ENCODE measurements at places on chromosomes 6 and 20.

DNA sequence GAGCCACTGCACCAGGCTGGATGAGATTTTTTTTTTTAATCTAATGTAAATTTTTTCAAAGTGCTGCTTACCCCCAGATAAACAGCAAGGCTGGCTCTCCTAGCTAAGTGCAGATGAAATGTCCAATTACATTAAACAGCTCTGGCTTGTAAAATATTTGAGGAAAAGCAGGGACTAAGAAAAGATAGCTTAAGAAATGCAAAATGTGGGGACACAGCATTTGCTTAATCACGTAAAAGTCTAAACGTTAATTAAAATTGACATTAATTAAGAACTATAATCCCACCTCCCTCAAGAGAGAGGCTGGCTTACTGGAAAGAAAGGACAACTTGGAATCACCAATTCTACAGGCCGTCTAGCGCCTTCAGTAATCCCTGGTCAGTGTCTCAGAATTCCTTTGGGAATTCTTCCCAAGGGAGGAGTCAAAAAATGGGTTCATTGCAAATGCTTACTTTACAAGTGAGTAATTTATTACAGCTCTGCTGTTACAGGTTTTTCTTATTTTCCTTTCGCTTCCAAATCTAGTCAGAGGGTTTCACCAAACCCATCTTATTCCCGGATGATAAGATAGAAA lies 13.6 kb upstream of the MARCKS start:
- no peak for DNase-seq

DNA sequence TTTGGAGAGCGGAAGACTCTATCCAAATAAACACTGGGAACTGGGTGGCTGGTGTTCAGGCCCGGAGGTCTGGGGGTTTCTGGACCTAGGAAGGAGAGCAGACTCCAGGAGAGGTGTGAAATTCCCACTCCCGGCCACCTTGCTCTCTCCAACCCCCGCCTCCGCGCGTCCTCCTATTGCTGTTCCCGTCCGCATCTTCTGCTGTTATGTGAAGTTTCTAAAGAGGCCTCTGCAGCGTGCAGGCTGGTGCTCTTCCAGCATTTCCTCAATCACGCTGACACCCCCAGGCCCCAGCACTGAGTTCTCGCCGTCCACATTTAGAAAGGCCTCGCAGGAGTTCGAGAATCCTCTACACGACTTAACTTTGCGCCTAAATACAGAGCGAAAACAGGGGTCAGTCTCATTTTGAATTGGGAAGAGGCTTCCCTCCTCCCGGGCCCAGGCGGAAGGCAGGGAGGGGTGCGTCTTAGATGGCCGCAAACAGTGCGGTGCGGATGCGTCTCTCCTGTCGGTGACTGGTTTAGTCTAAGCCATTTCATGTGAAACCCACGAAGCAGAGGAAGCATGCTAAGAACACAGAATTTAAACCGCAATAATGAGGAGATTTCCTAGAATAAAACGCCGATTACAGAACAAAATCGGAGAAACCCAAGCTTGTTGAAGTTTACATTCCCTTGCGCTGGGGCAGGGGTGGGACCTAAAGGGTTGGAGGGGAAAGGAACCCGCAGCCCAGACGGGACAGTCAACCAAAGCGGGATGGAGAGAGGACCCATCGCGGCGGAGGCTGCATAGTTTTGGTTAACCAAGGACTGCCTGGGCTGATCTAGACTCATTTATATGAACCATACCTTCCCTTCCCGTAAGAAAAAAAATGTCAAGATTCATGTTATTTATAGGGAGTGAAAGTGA lies 4.0 kb upstream of the FOXF2 start:
- no peak for DNase-seq

- no peak for DNase-seq
Observed at GRCh38 chr6:10585209-10585845, 64.2 kb downstream of the GCNT2 start.

- DNase-seq, result no peak
Observed at GRCh38 chr6:124881898-124882578, 80.2 kb upstream of the RNF217 start.

DNA sequence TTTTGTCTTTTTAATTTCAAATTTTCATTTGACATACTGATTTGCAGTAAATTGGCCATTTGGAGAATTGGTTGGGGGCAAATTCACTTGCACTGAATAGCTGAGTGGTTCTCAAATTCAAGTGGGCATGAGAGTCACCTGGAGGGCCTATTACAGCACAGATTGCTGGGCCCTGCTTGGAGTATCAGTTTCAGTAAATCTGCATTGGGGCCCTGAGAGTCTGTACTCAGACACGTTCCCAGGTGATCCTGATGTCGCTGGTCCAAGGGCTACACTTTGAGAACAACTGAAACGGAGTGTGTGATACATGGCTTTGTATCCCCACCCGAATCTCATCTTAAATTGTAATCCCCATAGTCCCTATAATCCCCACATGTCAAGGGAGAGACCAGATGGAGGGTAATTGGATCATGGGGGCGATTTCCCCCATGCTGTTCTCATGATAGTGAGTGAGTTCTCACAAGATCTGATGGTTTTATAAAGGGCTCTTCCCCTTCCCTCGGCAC lies 115.9 kb downstream of the KLHL32 start:
- DNase-seq, result no peak

DNA sequence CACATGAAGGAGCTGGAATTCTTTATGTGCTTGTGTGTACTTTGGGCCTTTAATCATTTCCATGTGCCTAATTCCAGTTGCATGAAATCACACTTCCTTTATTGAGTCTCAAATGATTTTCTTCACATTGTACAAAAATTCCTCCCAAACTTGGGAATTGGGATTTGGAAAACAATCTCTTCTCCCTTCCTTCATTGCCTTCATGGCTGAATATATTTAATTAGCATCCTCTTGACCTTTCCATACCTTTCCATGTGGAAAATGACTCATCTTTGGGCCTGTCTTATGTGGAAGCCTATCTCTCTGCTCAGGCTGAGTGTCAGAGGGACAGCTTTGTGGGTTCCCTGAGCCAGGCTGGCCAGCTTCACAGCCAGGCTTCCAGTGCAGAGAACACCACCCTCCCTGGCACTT lies 33.0 kb upstream of the CDH4 start:
- DNase-seq, result no peak

GRCh38 chr20:45392733-45393132 lies 14.6 kb upstream of the TP53TG5 start:
- DNase-seq, result peak; percentile 74

DNA sequence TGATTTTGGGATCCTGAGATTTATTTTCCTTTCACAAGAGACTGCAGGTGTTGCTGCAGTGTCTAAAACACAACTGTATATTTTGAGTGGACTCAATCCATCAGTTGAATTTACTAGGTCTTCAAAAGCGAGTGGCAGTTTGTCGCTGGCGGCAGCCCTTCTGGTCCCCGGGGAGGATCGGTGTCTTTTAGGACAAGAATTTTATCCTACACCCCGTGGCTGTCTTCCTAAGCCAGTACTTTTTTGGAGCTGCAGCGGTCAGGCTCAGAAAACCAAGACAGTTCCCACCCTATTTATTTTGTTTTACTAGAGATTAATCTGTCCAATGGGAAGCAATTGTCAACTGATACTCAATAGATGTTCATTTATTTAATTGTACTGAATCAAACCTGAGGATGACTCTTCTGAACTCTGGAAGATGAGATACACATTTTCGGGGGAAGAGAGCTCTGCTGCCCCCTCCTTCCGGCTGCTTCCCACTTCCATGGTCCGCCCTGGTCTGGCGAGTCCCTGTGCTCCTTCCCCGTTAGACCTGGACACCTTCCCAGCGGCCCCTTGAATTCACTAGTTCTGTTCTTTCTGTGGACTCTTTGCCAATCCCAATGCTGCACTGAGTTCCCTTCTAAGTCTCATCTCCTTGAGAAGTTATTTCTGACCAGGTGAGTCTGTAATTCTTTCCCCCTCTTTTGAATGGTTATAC lies 90.6 kb downstream of the ERMARD start:
- no peak for DNase-seq

GRCh38 chr6:79506251-79506650 lies 31.0 kb downstream of the LCA5 start:
- no peak for DNase-seq

GRCh38 chr20:24960861-24961260 lies 11.8 kb downstream of the CST7 start:
- no peak for DNase-seq

- DNase-seq, result no peak
Observed at GRCh38 chr20:11271319-11271718, 597.5 kb upstream of the JAG1 start.

- DNase-seq, result no peak
Observed at GRCh38 chr6:136467186-136467585, 83.0 kb downstream of the MAP7 start.

- DNase-seq, result peak; percentile 94
Observed at GRCh38 chr6:298233-299103, 6.2 kb downstream of the DUSP22 start.

- peak; percentile 71 for DNase-seq
Observed at GRCh38 chr20:35329435-35330139, 37.4 kb upstream of the FAM83C start.

- no peak for DNase-seq
Observed at GRCh38 chr6:142009647-142010046, 123.1 kb upstream of the GJE1 start.

- DNase-seq, result no peak
Observed at GRCh38 chr6:105196076-105196475, 16.3 kb upstream of the POPDC3 start.

DNA sequence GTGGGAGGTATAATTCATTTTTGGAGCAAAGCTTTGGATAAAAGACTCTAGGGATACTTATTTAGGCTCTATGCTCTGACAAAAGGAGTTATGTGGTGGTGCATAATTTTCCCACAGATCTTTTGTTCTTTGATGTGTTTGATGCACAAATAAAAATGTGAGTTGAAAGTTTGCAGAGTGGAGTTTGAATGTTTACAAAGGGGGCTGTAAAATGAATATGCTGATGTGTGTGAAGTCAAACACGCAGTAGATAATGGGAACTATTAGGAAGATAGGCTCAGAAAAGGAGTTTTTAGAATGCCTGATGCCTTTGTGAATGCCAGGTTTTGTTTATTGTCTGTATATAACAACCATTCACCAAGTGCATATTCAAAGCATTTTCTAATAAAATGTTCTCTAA lies 545.0 kb upstream of the EPHA7 start:
- no peak for DNase-seq

- no peak for DNase-seq
Observed at GRCh38 chr6:45942953-45943352, 72.7 kb downstream of the CLIC5 start.

DNA sequence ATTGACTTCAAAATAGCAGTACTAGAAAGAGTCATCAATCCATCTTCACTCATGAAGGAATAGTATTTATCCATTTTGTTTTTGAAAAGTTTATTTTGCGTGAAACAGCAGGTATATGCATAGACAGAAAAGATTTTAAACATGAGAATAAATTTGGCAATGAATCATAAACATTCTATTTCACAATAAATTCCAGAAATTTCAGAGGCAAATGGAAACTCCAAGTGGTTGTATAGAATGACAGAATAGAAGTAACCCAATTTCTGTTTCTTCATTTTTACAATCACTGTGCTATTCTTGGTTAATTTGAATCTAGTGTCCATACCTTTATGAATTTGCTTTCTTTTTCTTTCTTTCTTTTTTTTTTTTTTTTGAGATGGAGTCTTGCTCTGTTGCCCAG lies 173.0 kb upstream of the ECI2 start:
- DNase-seq, result no peak

GRCh38 chr6:21527731-21528130 lies 65.8 kb upstream of the SOX4 start:
- peak; percentile 10 for DNase-seq

GRCh38 chr6:41558033-41558807 lies 12.0 kb downstream of the FOXP4 start:
- no peak for DNase-seq

- DNase-seq, result no peak
Observed at GRCh38 chr6:38524436-38525145, 115.1 kb downstream of the BTBD9 start.

- no peak for DNase-seq
Observed at GRCh38 chr6:583116-583515, 73.8 kb downstream of the HUS1B start.

- peak; percentile 39 for DNase-seq
Observed at GRCh38 chr20:57397693-57398108, 6.5 kb downstream of the RBM38 start.

- DNase-seq, result peak; percentile 16
Observed at GRCh38 chr20:60718743-60719480, 533.1 kb upstream of the CDH4 start.

DNA sequence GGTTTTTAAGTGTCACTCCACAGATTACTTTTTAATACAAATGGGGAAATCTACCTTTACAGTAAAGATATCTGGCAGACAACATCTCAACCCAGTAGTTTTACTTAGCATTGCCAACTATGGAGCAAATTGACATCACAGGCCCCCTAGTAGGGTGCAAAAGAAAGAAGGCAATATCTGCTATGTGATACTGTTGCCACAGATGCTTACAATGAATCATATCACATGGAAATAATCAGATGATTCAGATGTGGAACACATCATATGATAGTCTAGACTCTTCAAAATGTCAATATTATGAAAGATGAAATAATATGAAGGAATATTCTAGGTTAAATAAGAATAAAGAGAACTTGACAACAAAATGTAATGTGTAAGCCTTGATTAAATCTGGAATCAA lies 322.5 kb downstream of the BMP2 start:
- DNase-seq, result no peak

DNA sequence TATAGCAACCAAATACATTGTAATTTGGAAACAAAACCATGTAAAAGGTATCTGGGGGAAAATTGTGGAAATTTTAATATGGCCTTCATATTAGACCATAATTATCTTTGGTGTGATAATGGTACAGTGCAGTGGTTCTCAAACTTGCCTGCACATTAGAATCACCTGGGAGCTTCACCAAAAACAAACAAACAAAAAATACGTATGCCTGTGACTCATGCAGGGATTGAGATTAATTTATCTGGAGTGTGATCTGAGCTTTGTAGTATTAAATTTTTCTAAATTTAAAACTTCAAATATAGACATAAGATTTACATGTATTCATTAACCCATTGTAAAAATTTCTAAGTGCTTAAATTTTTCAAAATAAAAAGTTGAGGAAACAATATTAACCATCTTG lies 31.5 kb downstream of the ARHGAP18 start:
- no peak for DNase-seq

DNA sequence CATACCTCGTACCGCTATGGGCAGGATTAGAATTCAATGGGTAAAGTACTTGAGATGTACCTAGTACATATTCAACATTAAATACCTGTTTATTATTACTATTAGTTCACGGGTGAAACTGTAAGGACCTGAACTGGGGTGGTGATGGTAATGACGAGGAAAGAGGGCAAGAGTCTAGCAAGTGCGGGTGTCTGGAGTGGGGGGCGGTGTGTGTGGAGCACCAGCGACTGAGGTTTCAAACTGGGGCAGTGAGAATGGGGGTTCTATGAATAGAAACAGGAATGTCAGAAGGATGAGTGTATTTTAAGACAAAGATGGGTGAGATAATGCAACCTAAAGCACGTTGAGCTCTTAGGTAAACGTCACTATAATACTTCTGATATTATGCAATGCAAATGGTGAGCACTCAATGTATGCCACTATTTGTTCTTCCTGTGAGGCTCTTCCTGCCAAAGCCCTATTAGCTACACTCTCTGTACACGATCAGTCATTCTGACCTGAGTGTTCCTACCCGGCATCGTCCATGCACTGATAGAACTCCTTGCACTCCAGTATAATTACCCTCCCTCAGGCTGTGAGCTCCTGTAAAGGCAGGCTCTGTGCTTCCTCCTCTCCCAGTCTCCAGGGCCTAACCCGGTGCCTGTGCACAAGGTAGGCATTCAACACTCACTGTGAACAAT lies 55.0 kb downstream of the ALDH5A1 start:
- DNase-seq, result no peak

GRCh38 chr6:28635547-28636158 lies 110.0 kb downstream of the GPX5 start:
- no peak for DNase-seq

- peak; percentile 55 for DNase-seq
Observed at GRCh38 chr20:64133951-64134407, 26.6 kb upstream of the NPBWR2 start.

Data from NB4 (cell line).